ENCODE measurements at places on chromosomes 4 and X. TPM values are rescaled to one million over a fixed set of nuclear protein-coding genes. Genes with fewer than 3 reads are reported as not detected.

The GDPD2 gene
- total RNA-seq = not detected

The HSFX4 gene
- not detected for total RNA-seq

The PDHA2 gene
- not detected for total RNA-seq

The CCDC110 gene
- not detected for total RNA-seq

The RNF128 gene
- total RNA-seq = not detected
